Body of pancreas (tissue), 4 donors: ENCODE measurements at places on chromosomes 4 and X.

GRCh38 chr4:168451744-168452390 is 28.4 kb downstream of the DDX60L start:
- no peak for DNase-seq
- H3K4me3 ChIP-seq, result no peak overlapping the region
- no peaks in the 10 kb centered on the region for H3K4me1 ChIP-seq
- no peaks in the 10 kb centered on the region for H3K27me3 ChIP-seq
- no peaks in the 10 kb centered on the region for H3K36me3 ChIP-seq
- no peak overlapping the region for H3K27ac ChIP-seq

- peaks cover 27% of the 10 kb centered on the region for H3K4me1 ChIP-seq
- no peaks in the 10 kb centered on the region for H3K27me3 ChIP-seq
- H3K27ac ChIP-seq, result peak overlapping the region; percentile 86
- peak; percentile 52 for DNase-seq
- peak overlapping the region; percentile 48 for H3K4me3 ChIP-seq
Observed at GRCh38 chr4:84498203-84498934, 723 bp downstream of the NKX6-1 start.

DNA sequence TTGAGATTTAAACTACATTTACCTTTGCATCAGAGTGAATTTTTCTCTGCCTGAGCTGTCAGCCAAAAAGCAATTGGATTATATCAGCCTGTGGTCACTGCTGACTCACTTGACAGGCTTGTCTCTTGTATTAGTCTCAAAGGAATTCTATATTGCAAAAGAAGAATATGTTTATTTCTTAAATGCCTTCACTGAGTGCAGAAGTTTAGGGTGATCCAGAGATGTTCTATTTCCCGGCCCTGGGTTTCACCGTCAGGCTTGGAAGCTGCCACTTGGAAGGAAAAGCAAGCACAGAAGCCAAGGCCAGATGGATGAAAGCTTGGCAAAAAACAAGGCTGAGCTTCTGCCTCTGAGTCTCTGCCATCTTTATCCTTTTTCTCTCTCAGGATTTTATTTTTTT is 80.9 kb downstream of the FAM114A1 start:
- H3K36me3 ChIP-seq, result no peaks in the 10 kb centered on the region
- H3K4me1 ChIP-seq, result no peaks in the 10 kb centered on the region
- no peaks in the 10 kb centered on the region for H3K27me3 ChIP-seq
- peak; percentile 17 for DNase-seq

GRCh38 chrX:141935645-141936044 is 32.0 kb downstream of the MAGEC1 start:
- DNase-seq, result no peak
- no peaks in the 10 kb centered on the region for H3K36me3 ChIP-seq
- no peaks in the 10 kb centered on the region for H3K27me3 ChIP-seq
- no peak overlapping the region for H3K27ac ChIP-seq
- H3K4me1 ChIP-seq, result no peaks in the 10 kb centered on the region

GRCh38 chr4:60216752-60217151 is 983.4 kb upstream of the ADGRL3 start:
- H3K27ac ChIP-seq, result no peak overlapping the region
- H3K4me3 ChIP-seq, result no peak overlapping the region
- no peak for DNase-seq
- H3K36me3 ChIP-seq, result no peaks in the 10 kb centered on the region

- no peak overlapping the region for H3K27ac ChIP-seq
- no peaks in the 10 kb centered on the region for H3K36me3 ChIP-seq
- H3K4me1 ChIP-seq, result no peaks in the 10 kb centered on the region
- no peak for DNase-seq
- no peaks in the 10 kb centered on the region for H3K27me3 ChIP-seq
- no peak overlapping the region for H3K4me3 ChIP-seq
Observed at GRCh38 chr4:150337734-150338133, 244.2 kb upstream of the MAB21L2 start.

- no peaks in the 10 kb centered on the region for H3K27me3 ChIP-seq
- peaks cover 30% of the 10 kb centered on the region for H3K4me1 ChIP-seq
- H3K27ac ChIP-seq, result peak overlapping the region; percentile 78
Observed at GRCh38 chr4:73222466-73223257, 35.9 kb downstream of the ANKRD17 start.

GRCh38 chr4:149896432-149896831 is 80.8 kb upstream of the IQCM start:
- no peaks in the 10 kb centered on the region for H3K36me3 ChIP-seq
- H3K4me1 ChIP-seq, result no peaks in the 10 kb centered on the region
- no peak overlapping the region for H3K27ac ChIP-seq
